H7 (cell line): ENCODE measurements at places on chromosomes 5 and 9.
A peak's percentile ranks its signal among the peaks of the same experiment; 100 is the strongest.

- DNase-seq, result no peak
Measured at GRCh38 chr5:124825983-124826337, 79.5 kb upstream of the ZNF608 start.

DNA sequence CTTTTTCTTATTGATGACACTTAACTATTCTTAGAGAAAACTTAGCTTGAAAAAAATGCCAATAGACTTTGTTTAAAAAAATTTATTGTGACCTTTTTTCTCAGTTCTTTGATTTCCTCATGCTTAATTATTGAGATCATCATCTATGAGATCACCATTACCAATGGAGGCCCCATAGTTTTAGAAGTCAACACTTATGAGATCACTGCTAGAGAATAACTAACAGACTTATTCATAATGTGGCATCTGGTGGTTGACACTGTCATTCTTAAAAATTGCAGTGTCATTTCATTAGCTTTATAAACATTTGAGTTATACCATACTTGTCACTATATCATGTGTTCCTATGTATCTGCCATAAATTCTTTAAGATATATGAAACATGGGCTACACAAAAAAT is 14.9 kb upstream of the FEM1C start:
- DNase-seq, result no peak

GRCh38 chr5:127051591-127051990 is 21.2 kb upstream of the MARCHF3 start:
- no peak for DNase-seq

DNA sequence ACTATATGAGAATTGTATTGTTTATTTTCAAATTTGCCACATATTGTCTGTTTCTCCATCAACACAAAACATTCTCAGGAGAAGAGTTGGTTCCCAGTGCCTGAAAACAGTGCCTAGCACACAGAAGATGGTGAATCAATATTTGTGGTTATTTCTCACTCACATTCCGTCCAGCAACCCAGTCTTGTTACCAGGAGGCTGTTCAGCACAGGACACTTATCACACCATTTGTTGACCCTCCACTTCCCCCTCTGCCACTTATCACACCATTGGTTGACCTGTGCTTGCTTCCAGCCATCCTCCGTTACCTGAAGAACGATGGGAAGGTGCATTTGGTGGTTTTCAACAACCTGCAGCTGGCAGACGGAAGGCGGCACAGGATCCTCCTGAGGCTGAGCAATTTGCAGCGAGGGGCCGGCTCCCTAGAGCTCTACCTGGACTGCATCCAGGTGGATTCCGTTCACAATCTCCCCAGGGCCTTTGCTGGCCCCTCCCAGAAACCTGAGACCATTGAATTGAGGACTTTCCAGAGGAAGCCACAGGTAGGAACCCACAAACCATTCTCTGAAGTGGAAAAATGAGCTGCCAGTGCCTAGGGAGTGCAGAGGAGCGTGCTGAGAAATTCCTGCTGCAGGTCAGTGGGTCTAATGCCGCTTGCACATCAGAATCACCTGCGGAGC is 20.5 kb downstream of the THBS4 start:
- DNase-seq, result peak; percentile 62

DNA sequence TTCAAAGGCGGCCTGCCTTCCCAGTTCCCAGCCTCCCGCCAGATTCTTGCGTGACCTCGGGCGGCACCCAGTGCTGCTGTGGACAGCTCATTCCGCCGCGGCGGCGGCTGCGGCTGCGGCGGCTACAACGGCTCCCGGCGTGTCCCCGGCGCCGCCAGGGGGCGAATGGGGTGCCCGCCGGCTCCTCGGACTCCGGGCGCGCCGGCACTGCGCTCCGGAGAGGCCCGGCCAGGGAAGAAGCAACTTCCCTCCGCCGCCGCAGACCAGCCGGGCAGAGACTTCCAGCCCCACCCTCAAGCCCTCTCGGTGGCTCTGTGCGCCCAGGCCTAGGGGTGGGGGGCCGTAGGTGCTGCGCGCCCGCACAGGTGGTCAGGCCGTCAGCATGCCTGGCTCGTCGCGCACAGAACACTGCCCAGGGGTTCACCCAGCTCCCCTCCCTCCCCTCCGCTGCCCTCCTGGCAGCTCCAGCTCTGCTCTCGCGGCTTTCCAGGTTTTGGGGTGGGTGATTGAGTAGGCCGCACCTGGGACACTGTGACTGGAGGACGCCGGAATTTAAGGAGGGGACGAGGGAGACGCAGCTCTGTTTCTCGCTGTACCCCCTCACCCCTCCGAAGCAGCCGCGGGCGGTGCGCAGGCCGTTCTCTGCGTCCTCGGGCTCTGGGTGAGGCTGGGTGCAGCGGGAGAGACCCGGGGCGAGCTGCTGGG is 20.2 kb downstream of the IGIP start:
- DNase-seq, result peak; percentile 91

DNA sequence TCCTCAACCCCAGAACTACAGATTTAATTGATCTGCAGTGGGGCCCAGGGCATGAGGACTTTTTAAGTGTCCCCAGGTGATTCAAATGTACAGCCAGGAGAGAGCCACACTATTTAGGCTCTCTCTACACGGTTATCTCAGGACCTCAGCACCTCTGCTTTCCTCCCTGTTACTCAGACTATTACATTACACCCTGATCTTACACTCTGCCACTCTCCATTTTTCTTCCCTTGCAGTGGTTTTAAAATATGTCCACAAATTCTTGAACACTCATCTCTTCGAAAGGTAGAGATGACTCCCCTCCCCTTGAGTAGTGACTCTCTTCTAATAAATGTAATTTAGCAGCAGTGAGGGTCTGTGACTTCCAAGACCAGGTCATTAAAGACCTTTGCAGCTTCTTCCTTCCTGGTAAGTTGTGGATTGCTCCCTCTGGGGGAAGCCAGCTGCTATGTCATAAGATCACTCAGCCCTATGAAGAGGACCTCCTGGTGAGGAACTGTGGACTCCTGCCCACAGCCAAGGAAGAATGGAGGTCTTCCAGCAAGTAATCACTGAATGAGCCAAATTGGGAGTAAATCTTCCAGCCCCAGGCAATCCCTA is 87.5 kb upstream of the SSBP2 start:
- no peak for DNase-seq

- no peak for DNase-seq
Measured at GRCh38 chr5:141636106-141636412, 590 bp downstream of the HDAC3 start.

DNA sequence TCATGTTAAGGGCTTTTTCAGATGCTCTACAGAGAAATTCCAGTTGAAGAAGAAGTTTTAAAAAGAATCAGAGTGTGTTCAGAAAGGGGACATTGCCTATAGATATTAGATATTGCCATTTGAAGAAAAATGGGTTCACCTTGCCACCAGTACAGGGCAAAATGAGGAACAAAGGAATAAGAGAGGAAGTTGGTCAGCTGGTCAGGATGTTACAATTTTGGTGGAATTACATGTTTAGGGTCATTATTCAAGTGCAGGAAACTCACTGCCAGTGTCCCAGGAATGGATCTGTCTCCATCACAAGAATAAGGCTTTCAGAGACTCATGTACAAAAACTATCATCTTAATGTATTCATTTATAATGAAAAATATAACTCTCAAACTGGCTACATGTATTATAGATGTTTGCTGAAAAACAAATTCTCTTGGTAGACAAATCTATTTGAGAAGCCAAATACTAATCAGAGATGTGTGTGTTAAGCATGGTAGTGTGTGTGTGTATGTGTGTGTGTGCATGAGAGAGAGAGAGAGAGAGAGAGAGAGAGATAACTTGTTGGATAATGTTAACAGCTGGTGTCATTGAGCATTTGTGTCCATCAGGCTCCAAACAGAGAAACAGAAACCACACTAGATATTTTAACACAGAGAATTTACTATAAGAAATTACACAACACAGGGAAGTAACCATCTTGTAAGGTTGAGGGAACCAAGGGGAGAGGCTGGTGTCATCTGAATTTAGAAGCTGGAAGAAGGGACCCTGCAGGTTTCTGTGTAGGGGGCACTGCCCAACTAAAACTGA is 5.0 kb upstream of the C1QTNF3 start:
- DNase-seq, result no peak

GRCh38 chr5:89445106-89445745 is 562.2 kb upstream of the MEF2C start:
- DNase-seq, result no peak

DNA sequence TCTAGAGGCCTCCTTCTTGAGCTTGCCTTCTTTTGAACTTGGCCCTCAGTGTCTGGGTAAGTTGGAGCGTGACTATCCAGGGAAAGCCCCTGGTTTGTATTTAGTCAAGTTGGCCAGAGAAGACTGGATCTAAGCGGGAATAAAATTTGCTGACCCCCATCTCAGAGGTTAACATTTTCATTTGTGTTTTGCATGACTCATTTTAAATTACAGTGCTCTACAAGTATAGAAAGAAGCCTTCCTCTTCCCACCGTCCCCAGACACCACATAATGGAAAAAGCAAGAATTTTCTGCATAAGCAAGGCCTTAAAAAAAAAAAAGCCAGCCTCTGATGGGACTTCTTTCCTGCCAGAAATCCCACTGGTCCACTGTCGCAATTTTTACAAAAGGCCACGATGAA is 27.2 kb downstream of the PIK3R1 start:
- DNase-seq, result no peak

- peak; percentile 29 for DNase-seq
Measured at GRCh38 chr9:1460143-1460769, 410.1 kb downstream of the DMRT2 start.

- no peak for DNase-seq
Measured at GRCh38 chr9:134687556-134687955, 46.0 kb downstream of the COL5A1 start.

DNA sequence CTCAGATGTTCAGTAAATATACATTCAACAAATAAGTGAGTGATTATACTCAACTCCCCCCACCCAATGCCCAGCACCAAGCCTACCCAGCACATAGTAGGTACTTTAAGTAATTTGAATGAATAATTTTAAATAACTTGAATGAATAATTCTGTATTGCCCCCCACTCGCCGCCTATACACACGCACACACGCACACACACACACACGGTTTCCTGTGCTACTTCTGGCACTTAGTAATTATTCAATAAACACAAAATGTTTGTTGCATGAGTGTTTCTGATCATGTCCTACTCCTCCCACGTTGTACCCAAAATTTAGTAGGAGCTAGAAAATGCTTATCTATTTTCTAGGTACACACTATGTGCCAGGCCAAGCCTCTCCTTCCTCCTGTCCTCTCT is 16.2 kb downstream of the PCDH12 start:
- no peak for DNase-seq

DNA sequence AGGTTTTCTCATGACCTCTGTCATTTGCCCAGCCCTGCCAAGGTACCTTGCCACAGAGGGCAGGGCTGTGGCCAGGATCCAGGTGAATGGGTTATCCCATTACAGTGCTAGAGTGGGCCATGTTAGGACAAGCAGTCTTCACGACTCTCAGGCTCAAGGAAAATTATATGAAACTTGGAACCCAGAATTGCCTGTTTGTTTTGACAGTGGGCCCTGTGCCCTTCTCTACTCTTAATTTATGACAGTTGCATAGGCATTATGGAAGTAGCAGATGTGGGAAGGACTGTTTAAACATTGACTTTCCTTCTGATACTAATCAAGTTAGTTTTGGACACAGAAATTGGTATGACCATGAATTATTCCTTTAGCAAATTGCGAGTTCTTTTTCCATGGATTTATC is 41.7 kb downstream of the ITGA2 start:
- DNase-seq, result no peak

DNA sequence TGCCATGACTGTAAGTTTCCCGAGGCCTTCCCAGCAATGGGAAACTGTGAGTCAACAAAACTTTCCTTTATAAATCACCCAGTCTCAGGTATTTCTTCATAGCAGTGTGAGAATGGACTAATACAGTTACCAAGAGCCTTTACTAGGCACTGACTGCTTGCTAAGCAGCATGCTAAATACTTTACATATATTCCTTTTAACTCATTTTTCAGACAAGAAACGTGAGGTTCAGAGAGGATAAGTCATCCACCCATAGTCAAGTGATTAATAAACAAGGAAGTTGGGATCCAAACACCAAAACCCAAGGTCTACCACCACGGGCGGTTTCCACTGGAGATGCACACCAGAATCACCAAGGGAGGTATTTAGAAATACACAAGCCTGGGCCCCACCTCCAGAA is 50.8 kb downstream of the GABBR2 start:
- DNase-seq, result no peak

DNA sequence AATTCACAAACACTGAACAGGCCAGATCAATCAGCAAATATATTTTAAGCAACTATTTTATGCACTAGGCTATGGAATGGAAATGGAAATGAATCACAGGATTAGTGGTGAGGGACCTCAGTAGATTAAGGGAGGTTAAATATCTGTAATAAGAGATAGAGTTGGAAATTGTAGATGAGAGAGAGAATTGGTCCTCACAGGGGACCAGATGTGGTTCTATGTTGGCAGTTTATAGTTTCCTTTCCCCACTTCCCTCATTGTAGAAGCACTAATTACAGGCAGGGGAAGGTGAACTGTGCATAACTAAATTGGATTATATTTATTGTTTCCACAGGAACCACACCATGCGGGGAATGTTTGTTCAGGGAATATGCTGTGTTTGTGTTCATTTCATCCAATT is 496.2 kb downstream of the ARHGEF28 start:
- DNase-seq, result no peak

GRCh38 chr9:136494012-136494411 is 11.2 kb upstream of the SEC16A start:
- DNase-seq, result no peak

GRCh38 chr5:141192110-141192725 is at the start of gene PCDHB10:
TSS of gene PCDHB10 (plus strand) at chr5:141192353. CDS start at chr5:141192553, 200 bp downstream.
- DNase-seq, result peak; percentile 80

- no peak for DNase-seq
Measured at GRCh38 chr9:12812710-12813109, 37.9 kb downstream of the LURAP1L start.

GRCh38 chr5:39190311-39191102 is 28.9 kb downstream of the FYB1 start:
- DNase-seq, result no peak

DNA sequence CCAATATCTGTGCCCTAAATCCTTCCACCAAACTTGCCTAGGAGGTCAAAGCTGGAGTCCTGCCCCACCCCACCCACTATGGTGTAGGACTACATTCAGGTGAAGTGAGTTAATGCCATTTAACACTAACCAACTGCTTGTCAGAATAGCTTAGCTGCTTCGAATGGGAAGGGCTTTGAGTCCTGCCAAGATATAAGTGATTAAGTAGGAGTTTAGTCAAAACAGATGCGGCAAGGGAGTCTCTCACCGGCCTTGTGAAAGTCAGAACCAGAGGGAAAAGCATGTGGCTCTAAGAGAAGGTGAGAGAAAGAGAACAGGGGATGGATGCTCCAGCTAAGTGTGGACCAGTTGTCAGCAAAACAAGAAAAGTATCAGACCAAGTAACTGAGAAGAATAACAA is 132.6 kb downstream of the SPOCK1 start:
- DNase-seq, result no peak

DNA sequence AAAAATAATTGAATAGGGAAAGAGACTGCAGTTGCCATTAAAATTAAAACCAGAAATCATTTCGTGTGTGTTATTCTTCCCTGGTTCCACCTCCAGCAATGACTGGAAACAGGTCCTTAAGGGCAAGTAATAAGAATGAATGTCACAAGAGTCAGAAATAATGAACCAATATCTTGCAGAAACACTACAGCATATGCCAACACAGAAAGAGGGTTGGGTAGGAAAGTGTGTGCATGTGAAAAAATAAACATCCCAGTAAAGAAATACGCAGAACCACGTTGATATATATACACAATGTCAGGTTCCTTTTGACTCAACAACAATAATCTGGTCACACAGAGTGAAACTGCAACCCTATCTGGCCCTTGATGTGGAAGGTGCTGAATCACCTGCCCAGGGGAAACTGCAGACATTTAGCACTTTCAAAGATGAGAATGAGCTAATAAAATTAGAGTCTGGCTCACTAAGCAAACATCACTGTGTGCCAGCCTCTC is 15.0 kb downstream of the HMHB1 start:
- DNase-seq, result no peak
